Stimulated activated CD4-positive, alpha-beta T cell treated with anti-CD3 and anti-CD28 coated beads, Interleukin-15, amount 100 ng/mL, for 48 hours (primary cell): ENCODE measurements at places on chromosomes 5 and 9.

DNA sequence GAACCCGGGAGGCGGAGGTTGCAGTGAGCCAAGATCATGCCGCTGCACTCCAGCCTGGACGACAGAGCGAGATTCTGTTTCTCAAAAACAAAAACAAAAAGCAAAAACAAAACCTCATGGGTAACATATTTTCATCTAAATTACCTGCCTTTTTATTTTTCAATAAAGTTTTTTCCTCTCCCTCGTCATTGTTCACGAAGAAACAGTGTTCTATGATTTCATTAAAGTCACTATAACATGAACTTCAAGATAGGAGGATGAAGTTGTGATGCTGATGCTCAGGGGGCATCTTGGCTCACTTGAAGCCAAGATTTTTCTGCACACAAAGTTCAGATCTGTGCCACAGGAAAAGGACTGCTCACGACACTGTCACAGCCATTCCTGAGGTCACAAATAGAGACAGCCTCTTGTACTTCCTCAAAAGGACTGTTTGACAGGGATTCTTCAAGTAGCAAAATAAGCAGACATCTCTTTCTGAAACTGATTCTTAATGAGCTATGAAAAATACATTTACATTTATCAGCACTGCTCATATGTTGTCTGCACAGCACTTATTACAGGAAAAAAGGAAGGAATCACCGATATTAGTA, 16.1 kb downstream of the NIPSNAP3B start:
- no peak for DNase-seq

DNA sequence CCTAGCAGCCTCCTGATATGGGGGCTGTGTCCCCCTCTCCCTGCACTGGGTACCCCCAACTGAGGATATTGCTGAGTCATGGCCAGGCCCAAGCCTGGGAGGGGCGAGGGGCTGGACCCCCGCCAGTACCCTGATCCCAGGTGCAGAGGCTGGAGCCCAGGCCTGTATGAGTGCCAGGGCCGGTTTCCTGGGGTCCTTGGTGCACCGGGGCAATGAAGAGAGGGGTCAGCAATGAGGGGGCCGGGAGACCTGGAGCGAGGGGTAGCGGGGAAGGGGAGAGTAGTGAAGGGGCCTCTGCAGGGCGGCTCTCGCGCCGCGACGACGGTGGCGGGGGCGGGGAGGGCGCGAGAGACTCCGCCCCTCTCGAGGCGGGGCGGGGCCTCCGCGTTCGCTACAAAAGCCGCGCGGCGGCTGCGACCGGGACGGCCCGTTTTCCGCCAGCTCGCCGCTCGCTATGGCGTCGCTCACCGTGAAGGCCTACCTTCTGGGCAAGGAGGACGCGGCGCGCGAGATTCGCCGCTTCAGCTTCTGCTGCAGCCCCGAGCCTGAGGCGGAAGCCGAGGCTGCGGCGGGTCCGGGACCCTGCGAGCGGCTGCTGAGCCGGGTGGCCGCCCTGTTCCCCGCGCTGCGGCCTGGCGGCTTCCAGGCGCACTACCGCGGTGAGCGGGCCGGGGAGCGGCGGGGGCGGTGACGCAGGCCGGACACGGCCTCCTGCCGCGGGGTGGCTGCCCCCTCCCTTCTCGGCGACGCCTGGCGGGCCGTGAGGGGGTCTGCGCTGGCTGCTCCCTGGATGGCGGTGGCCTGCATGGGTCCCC, at the start of gene SQSTM1:
Gene SQSTM1 (plus strand): TSS at position 423 of the 815 bp plus-strand sequence. CDS start 32 bp downstream, at position 455.
- peak; percentile 71 for DNase-seq

GRCh38 chr9:109925799-109926198, 145.8 kb downstream of the PALM2AKAP2 start:
- no peak for DNase-seq

DNA sequence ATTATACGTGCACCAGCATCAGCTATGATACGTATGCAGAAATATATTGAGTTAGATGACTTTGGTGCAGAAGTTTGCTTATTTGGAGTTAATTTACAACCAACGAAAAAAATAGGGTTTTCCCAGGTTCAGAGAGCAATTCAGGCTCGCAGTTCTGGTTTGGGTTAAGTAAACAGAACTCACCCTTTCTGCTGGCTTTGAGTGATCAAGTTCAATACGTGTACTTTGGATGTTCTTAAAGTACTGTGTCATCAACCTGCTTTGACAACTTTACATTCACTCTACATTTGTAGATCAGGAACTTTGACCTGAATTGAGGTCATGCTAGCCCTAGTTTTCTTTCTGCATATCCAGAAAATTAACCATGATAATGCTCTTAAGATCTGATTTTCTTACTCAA, 40.7 kb downstream of the ACOT12 start:
- no peak for DNase-seq

DNA sequence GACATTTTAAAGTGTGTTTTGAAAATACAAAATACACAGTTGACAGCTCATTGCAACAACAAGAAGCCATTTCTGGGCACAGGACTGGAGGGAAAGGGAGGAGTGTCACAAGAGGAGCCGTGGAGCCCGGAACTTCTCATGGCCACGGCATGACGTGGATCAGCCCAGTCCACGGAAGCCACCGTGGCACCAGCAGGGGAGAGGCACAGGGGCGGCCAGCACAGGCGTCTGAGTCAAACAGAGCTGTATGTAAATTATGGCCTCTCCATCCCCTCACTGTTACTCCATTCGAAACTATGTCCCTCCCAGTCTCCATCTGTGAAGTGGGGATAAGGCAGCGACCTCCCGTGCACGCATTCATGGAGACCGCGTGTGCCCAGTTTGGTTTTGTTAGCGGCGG, 165.6 kb upstream of the IRX2 start:
- DNase-seq: no peak

GRCh38 chr5:149493316-149493715, 57.9 kb downstream of the CSNK1A1 start:
- no peak for DNase-seq

- no peak for DNase-seq
Measured at GRCh38 chr5:71782393-71782770, 63.3 kb downstream of the CARTPT start.

DNA sequence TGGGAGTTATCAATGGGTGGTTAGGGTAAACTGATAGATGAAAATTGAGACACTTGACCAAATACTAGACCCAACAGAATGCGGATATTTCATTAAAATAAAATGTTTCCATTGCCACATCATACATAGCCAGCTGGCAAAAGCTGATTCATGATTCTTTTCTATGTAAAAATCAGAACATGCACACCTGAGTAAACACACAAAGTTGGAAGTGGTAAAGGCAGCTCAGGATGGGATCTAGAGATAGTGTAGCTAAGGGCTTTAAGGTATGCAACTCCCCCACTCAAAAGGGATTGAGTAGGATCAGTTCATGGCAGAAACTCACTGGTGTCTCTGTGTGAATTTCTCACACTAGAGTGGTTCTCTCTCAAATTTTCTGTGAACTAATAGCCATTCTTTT, 541.1 kb upstream of the GRAMD2B start:
- DNase-seq: no peak

DNA sequence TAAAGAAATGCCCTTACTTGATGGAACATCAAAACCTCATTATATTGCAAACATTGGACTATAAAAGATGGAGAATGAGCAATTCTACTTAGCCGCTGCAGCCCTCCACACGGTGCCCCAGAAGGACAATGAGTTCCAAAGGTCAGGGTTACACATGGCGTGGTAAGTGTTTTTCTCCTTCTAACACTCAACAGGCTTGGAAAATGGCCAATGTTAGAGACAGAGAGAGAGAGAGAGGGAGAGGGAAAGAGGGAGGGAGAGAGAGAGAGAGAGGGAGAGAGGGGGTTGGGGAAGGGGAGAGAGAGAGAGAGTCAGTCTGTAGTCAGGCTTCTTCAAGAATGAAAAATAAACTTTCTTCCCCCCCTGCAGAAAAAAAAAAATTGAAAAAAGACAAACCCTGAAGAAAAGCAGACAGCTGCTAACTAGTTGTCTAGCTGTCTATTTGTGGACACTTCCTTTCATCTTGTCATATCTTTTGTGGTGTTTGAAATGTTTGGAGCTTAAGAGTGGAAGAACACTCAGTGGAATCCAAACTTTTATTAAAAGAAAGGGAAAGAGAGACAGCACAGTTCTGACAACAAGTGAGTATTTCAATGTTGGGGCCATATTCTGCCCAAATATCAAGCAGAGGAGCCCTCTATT, 324.8 kb downstream of the TMEM38B start:
- no peak for DNase-seq

GRCh38 chr9:3976865-3977613, 322.8 kb downstream of the GLIS3 start:
- DNase-seq: no peak

DNA sequence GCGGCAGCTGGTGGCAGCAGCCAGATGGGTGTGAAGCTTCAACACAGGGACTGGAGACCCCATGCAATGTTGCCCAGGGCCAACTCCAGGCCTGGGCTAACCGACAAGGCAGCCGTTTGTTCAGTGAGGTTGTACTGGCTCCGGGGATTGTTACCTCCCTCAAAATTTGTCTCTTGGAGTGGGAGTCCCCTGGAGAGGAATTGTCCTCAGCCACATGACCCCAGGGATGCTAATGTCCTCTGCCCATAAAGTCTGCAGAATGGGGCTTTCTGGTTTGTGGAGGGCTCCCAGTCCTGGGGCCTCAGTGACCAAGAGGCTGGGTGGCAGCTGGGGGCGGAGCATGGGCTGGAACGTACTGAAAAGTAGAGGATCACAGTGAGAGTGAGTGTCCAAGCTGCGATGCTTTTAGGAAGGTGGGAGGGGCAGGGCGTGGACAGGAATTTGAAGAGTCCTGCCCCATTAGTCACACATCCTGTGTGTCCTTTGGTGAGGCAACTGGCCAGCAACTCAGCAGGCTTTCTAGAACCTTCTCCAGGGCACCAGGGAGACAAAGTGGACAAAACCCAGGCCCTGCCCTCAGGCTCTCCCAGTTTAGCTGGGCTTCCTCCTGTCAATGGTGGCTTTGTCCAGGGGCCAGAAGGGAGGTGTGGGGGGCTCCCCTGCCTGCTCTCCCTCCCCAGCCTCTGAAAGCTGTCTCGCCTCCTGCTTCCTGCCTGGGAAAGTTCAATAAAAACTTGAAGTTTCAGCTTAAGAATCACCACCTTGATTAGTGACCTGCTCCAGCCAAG, 114.0 kb downstream of the NSG2 start:
- DNase-seq: no peak

- DNase-seq: no peak
Measured at GRCh38 chr9:77829420-77829819, 181.3 kb upstream of the GNA14 start.

GRCh38 chr5:72141440-72142355, 34.4 kb downstream of the MAP1B start:
- no peak for DNase-seq

GRCh38 chr5:58582019-58582802, 664 bp upstream of the RAB3C start:
- no peak for DNase-seq

DNA sequence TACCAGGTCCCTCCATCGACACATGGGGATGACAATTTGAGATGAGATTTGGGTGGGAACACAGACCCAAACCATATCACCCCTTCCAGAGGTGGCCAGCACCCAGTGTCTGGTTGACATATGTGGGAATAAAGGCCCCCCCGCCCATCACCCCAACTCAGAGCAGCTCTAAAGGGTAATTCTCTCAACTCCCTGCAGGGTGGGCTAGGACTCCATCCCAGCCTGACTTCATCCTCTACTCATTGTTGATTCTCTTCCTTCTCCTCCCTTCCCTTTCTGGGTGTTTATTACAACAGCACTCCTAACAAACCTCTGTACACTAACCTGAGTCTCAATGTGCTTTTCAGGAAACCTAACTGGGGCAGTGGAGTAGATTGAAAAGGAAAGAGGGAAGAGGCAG, 339.9 kb downstream of the ACTL7B start:
- no peak for DNase-seq

GRCh38 chr5:84292788-84293653, 91.7 kb downstream of the EDIL3 start:
- DNase-seq: no peak

DNA sequence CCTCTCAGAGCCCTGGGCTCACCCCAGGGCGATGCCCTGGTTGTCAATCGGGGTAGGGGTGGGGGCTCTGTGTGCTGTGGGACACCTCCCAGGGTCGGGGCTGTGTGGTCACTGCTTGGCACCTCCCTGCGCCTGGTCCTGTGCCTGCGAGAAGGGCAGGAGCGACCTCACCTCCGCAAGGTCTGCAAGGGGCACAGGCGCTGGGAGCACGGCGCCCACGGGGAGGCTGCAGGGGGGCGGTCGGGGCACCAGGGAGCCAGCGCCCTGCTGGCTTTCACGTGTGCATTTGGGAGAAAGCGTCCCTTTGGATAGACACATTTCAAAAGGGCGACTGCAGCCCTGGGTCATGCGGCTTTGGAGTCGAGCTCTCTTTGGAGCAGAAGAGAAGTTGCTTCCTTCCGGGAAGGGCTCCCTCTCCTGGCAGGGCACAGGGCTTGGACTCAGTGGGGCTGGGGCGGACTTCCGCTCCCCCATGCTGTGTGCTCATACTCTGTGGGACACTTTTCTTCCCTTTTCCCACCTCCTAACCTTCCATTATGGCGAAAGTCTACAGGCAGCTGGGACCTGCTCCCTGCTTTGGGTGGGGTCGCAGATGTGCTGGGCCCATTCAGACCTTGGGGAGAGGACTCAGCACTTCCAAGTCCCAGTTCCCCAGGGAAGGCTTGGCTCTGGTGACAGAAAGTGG, 52.9 kb upstream of the SLC28A3 start:
- no peak for DNase-seq

DNA sequence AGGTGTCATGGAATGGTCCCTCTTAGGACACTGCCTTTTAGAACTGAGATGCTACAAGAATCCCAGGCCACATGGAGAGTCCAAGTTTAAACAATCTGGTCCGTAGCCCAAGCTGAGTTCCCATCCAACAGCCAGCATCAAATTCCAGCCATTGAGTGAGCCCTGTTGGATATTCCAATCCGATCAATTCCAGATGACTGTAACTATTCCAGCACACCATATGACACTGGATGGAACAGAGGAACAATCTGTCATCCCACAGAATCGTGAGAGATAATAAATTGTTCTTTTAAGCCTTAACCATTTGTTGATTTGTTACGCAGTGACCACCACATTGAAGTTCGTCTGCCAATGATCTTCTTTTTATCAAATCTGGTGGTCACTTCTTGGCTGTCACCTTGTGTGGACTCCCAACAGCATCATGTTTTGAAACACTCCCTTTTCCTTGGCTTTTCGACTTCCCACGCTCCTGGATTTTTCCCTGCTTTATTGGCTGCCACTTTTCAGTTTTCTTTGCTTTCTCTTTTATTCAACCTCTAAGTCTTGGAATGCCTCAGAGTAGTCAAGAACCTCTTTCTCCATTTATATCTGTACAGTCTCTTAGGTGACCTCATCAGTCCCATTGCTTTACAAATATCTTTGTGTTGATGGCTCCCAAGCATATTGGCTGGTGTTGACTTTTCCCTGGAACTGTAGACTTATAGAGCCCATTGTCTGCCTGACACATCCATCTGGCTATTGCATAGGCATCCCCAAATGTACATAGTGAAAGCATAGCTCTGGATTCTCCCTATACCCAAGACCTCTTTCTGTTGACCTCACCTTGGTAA, 46.1 kb downstream of the TNFSF15 start:
- DNase-seq: no peak
